Thyroid gland (tissue), 4 donors: ENCODE measurements at places on chromosomes 5 and 9. TPM values are rescaled to one million over a fixed set of nuclear protein-coding genes. Genes with fewer than 3 reads are reported as not detected.

DNA sequence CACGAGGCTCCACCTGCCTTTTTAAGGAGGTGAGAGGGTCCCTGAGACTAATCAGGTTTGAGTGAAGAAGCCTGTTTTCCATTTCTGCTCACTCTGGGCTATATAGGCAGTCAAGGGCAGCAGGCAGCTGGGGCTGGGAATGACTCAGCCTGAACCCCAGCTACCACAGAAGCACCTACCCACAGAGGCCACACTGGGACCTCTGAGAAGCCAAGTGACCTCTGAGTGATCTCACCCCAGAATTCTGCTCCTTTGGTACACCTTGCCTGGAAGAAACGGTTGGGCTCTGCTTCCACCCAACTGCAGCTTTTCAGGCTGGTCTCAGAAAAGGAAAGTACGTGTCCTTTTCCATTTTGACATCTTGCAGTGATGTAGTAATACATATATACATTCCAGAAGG is 6.8 kb downstream of the FAM219A start:
- no peak overlapping the region for H3K4me3 ChIP-seq
- H3K36me3 ChIP-seq = no peaks in the 10 kb centered on the region
- no peak for DNase-seq
- H3K27ac ChIP-seq = no peak overlapping the region
- no peaks in the 10 kb centered on the region for H3K27me3 ChIP-seq

GRCh38 chr9:100222674-100223073 is 123.6 kb downstream of the INVS start:
- no peak for DNase-seq
- H3K4me1 ChIP-seq = no peaks in the 10 kb centered on the region
- H3K4me3 ChIP-seq = no peak overlapping the region
- no peak overlapping the region for H3K27ac ChIP-seq

SAPCD2 gene
- 1.0 TPM for total RNA-seq

DNA sequence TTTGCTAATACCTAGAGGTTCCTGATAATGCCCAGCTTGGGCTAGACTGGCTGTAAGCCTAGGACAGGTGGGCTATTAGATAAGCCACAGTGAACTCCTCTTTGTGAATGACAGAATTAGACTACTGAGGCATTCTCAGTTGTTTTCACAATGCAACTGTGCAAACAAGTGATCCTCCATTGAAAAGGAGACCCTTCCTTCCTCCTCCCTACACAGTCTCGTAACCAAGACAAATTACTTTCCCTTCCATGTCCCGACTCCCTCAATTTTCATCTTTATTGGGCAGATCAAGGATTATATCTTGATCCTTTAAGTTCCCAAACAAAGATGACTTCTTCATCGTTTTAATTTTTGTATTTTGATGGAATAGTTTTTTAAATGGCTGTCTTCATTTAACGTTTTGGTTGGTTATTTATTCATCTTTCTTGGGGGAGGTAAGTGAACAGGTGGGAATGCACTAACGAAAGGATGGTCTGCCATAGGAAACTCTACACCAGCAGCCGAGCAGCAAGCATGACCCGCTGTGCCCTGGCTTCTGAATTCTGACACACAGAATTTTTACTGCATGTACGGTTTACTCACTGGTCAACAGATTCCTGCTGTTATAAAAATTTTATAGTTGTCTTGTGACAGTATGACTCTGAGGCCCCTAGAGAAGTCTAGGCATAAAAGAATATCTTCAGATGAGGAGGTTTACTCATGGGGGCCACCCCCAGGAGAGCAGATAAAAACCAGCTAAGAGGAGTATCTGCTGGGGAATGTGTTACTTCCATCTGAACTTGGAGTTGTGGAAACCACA is 137.5 kb upstream of the TUT7 start:
- no peaks in the 10 kb centered on the region for H3K4me1 ChIP-seq
- no peaks in the 10 kb centered on the region for H3K27me3 ChIP-seq
- no peak overlapping the region for H3K27ac ChIP-seq
- H3K4me3 ChIP-seq = no peak overlapping the region
- no peaks in the 10 kb centered on the region for H3K36me3 ChIP-seq

DNA sequence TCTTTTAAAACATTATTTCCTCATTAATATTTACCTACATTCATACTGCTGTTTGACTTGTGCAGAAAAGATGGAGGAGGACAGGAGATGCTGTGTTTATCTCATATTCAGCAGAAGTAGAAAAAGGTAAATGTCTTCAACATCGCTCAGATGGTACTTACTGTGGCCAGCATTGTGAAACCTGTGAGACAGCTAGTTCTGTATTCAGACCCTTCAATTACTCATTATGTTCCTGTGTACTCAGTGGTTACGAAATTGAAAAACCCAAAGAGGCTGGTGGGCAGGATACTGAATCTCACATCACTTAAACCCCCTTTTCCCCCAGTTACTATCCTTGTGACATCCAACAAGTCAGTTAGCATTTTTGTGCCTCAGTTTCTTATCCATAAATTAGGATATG is 216.0 kb downstream of the KDM4C start:
- H3K4me3 ChIP-seq = no peak overlapping the region
- no peaks in the 10 kb centered on the region for H3K4me1 ChIP-seq
- H3K36me3 ChIP-seq = no peaks in the 10 kb centered on the region
- DNase-seq = no peak
- no peaks in the 10 kb centered on the region for H3K27me3 ChIP-seq
- no peak overlapping the region for H3K27ac ChIP-seq

- peaks cover 23% of the 10 kb centered on the region for H3K4me1 ChIP-seq
- H3K4me3 ChIP-seq = no peak overlapping the region
- peak overlapping the region; percentile 41 for H3K27ac ChIP-seq
- DNase-seq = peak; percentile 15
Measured at GRCh38 chr5:73822989-73823339, 197.0 kb downstream of the ARHGEF28 start.

- DNase-seq = peak; percentile 59
- H3K4me1 ChIP-seq = no peaks in the 10 kb centered on the region
- no peak overlapping the region for H3K4me3 ChIP-seq
- H3K27me3 ChIP-seq = no peaks in the 10 kb centered on the region
Measured at GRCh38 chr9:33737811-33738606, 57.4 kb upstream of the PRSS3 start.

DNA sequence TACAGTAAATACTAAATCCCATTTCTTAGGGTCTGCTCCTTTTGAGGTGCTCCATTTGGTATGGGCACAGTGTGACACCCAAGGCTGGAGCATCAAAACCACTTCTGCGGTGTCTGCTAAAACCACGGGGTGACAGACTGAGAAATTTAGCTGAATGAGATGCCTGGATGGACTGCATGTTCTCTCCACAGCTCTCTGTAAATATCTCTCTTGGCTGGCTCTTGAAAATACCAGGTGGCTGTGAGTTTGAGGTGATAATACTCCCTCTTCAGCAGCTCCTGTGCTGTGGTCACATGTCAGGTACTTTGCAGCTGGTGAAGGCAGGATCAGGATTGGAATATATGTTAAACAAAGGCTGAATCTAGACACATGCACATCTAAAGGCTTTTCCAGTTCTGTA is 93.7 kb upstream of the SIMC1 start:
- H3K4me1 ChIP-seq = no peaks in the 10 kb centered on the region
- H3K4me3 ChIP-seq = no peak overlapping the region
- no peaks in the 10 kb centered on the region for H3K36me3 ChIP-seq
- no peak for DNase-seq

GRCh38 chr9:19033015-19033414 is at the start of gene SAXO1:
TSS of gene SAXO1 (minus strand) at chr9:19033209. CDS start at chr9:19032908, 301 bp downstream.
- no peaks in the 10 kb centered on the region for H3K36me3 ChIP-seq
- no peak within 1 kb of the TSS for H3K27ac ChIP-seq
- no peaks in the 10 kb centered on the region for H3K4me1 ChIP-seq
- DNase-seq = no peak

UBE2D2 gene
- total RNA-seq = 86.7 TPM

PDGFRB gene
- 101 TPM for total RNA-seq

DNA sequence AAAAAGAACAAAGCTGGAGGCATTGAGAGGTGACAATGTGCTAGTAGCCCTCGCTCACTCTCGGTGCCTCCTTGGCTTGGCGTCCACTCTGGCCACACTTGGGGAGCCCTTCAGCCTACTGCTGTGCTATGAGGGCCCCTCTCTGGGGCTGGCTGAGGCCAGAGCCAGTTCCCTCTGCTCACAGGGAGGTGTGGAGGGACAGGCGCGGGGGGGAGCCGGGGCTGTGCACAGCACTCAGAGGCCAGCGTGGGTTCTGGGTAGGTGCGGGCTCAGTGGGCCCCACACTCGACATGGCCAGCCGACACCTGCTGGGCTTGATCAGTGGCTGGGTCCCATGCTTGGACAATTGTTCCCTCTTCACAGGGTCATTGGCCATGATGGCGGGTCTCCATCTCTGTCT is 202.5 kb upstream of the GRAMD2B start:
- H3K36me3 ChIP-seq = no peaks in the 10 kb centered on the region
- no peaks in the 10 kb centered on the region for H3K27me3 ChIP-seq
- no peaks in the 10 kb centered on the region for H3K4me1 ChIP-seq
- no peak overlapping the region for H3K4me3 ChIP-seq
- no peak overlapping the region for H3K27ac ChIP-seq
- no peak for DNase-seq

RNF20 gene
- 26.1 TPM for total RNA-seq

DNA sequence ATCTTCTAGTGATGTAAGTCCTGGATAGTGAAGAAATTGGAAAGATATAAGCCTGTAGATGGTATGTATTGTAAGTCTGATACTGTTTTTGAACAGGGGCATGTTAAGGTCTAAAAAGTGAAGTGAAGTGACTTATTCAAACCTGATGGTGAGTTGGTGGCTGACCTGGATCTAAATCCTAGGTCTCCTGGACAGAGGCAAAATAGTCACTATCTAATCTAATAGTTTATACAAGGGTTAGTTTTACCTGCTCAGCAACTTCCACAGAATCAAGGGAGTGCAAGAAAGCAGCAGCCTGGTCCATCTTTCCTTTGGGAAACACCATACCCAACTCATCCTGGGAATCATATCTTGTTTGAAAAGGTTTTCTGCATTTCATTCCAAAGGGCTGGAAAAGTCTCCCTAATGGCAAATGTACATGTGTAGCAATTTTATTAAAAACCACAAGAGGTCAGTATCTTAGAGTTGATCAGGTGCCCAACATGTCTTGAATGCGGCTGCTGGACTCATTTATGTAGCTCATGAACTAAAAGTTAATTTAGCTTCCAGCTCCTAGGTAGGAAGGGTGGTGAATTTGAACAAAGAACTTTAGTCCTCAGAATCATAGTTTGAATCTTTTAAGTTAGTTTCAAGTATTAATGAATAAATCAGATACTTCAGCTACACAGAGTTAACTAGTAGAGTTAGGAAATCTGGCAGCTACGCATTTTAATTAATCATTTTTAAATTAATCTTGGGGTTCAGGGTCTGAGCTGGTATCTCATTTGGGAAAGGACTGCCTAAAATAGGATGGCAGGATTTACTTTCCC is 26.0 kb downstream of the SKP2 start:
- no peaks in the 10 kb centered on the region for H3K27me3 ChIP-seq
- no peak overlapping the region for H3K4me3 ChIP-seq
- no peak overlapping the region for H3K27ac ChIP-seq
- no peaks in the 10 kb centered on the region for H3K4me1 ChIP-seq
- DNase-seq = peak; percentile 15

DNA sequence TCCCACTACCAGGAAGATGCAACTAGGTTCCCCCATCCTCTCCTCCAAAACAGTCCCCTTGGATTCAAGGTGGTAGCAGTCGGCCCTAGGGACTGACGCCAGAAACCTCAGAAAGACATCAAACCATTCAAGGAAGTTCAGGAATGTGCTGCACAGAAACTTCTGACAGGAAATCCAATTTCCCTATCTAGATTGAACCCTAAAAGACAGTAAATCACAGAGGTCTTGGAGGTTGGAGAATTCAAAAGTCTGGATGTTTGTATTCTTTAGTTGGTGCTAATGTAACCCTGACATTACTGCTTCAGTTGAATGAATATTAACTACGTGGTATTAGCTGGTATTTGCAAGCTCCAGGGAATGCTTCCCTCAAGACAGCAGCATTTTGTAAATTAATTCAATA is 125.3 kb downstream of the SYK start:
- no peak overlapping the region for H3K4me3 ChIP-seq
- DNase-seq = no peak
- H3K27ac ChIP-seq = no peak overlapping the region
- H3K36me3 ChIP-seq = no peaks in the 10 kb centered on the region
- H3K4me1 ChIP-seq = peaks cover 19% of the 10 kb centered on the region

NEUROG1 gene
- not detected for total RNA-seq

DNA sequence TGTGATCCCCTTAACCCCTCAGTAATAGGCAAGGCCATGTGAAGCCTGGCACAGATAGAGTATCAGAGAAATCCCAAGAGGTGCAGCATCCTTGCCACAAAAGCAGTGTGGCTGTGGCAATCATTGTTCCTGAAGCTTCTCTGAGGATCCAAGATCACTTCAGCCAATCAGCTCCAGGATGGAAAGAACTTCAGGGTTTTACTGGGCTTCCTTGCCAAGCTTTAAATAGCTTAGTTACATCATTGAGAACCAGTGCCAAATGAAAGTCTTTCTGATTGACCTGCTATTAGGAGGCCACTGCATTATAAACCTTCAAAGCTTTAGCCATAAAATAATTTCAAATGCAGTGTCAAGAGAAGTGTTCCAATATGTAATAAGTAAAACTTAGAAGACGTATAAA is 430.6 kb downstream of the PIK3R1 start:
- no peaks in the 10 kb centered on the region for H3K27me3 ChIP-seq
- no peak overlapping the region for H3K27ac ChIP-seq
- H3K4me1 ChIP-seq = peaks cover 4% of the 10 kb centered on the region
- no peak for DNase-seq
- H3K4me3 ChIP-seq = no peak overlapping the region
- no peaks in the 10 kb centered on the region for H3K36me3 ChIP-seq
